ENCODE measurements at places on chromosomes 1 and 21.

- peak; percentile 10 for DNase-seq
These were observed 13.0 kb downstream of the CHIT1 start for GRCh38 chr1:203216274-203217138.

GRCh38 chr1:26705788-26706311, 10.0 kb downstream of the ARID1A start:
- DNase-seq, result no peak

DNA sequence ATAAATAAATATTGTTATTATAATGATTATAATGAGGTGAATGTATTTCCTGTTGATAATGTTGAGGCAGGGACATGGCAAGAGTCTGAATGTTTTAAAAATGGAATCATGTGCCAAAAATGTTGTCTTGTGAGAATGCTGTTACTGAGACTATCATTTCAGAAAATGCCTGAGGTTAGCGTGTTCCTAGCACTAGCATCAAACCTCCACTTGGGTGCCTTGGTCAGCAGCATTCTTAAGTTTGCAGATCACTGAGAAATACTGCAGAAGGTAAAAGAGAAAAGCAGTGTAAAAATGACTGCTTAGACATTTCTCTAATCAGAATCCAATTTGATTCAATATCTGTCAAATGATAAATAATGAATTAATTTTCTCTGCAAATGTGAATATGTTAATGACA, 50.8 kb downstream of the OLFM3 start:
- DNase-seq, result no peak

GRCh38 chr1:173603056-173603591, at the start of gene SLC9C2:
SLC9C2 (minus strand) TSS chr1:173603072; CDS start chr1:173601776, 1,296 bp downstream.
- no peak for DNase-seq

GRCh38 chr1:116571215-116571919, 541 bp upstream of the CD58 start:
- no peak for DNase-seq

DNA sequence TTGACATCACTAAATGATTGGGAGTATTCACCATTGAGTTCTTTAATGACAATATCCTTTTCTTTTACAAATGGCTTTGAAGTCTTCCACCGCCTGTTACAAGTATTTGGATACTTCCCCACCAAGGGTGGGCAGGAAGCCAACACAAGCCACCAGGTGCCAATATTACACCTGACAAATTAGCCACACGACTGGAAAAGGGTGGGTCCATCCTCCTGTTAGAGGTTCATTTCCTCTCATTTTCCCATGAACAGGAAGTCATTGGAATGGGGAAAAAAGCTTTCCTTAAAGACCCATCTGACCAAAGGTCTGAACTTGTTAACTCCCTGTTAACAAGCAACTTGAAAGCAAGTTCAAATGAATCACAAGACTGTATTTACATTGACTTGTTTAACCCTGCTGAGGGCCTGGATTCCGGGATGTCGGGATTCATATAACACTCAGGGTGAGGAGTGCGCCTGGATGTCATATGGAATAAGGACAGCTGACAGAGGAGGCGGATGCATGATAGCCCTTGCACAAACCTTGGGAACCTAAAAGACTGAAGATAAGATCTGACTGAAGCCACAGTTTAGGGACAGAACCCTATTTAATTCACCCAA, 40.5 kb upstream of the PROX1 start:
- DNase-seq, result no peak

GRCh38 chr1:178061620-178062019, 32.3 kb upstream of the RASAL2 start:
- DNase-seq, result no peak

DNA sequence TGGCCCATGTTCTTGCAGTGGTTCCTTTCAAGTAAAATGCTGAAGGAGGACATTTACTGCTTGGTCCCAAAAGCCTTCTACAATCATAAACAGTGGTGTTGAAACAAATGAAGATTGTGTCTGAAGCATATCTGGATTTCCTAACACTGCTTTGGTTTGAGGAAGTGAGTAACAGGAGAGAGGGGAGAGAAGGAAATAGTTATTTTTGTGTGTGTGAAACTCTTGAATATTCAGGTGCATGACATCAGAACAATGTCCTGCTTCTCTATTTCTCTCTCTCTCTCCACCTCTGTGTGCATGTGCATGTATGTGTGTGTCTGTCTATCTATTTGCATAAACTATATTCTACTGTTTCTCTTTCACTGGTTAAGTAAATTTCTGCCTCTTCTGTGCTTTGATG, 61.4 kb upstream of the TNFSF18 start:
- DNase-seq, result no peak

DNA sequence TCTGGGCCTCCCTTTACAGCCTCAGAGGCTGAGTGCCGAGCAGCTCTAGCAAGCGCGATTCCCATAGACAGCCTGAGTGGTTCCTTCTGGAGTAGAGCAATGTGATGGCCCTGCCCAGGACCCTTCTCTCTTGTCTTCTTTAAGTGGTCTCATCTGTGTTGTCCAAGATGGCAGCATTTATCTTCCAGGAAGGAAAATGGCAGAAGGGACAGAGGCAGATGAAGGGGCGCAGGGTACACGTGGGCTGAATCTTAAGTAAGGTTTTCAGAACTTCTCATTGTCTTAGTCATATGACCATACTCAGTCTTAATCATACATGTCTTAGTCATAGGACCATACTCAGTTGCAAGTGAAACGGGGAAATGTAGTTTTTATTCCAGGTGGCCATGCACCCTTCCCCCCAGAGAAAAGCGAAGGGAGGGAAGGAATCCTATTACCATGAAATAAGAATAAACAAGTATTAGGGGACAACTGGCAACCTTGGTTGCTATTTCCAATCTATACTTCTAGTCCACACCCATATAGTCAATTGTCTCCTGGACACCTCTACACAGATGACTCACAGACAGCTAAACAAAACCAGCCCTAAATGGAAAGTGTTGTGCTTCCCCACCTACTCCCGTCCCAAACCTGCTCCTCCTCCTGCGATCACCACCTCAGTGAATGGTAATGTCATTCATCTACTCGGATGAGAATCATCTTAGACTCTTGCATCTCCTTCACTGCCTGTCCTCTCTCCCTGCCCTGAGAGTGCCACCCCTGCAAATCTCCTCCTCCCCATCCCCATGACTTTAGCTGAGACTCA, 13.3 kb downstream of the OVAAL start:
- DNase-seq, result peak; percentile 61

- DNase-seq, result no peak
These were observed 520.5 kb downstream of the SMYD3 start for GRCh38 chr1:245986404-245987218.

GRCh38 chr1:177183836-177184235, 13.1 kb downstream of the BRINP2 start:
- no peak for DNase-seq

All from stimulated activated CD4-positive, alpha-beta T cell treated with anti-CD3 and anti-CD28 coated beads, TNF-alpha, amount 100 ng/mL, for 48 hours (primary cell).